Gastroesophageal sphincter (tissue), 4 donors: ENCODE measurements at places on chromosomes 5 and 9. TPM values are rescaled to one million over a fixed set of nuclear protein-coding genes. Genes with fewer than 3 reads are reported as not detected.
A peak's percentile ranks its signal among the peaks of the same experiment; 100 is the strongest.

N4BP3 gene
- 4.8 TPM for total RNA-seq

ZNF454 gene
- 1.3 TPM for total RNA-seq

DNA sequence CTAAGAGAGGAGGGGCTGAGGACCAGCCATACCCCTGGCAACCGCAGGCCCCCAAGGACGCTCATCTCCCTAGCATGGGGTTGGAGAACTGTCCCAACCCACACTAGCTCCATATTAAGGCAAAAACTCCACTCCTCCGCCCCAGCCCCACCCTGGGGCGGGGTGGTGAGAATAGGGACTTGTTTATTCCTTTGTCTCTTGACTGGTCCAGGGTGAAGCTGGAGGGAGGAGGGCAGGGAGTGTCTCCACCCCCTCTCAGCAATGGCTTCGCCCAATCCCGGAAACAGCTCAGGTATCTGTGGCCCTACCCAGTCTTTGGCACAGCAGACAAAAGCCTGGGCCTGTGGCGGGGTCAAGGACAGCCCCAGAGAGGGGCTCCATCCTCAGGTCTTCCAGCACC, 16.9 kb downstream of the PRRX2 start:
- no peak for ATAC-seq

DNA sequence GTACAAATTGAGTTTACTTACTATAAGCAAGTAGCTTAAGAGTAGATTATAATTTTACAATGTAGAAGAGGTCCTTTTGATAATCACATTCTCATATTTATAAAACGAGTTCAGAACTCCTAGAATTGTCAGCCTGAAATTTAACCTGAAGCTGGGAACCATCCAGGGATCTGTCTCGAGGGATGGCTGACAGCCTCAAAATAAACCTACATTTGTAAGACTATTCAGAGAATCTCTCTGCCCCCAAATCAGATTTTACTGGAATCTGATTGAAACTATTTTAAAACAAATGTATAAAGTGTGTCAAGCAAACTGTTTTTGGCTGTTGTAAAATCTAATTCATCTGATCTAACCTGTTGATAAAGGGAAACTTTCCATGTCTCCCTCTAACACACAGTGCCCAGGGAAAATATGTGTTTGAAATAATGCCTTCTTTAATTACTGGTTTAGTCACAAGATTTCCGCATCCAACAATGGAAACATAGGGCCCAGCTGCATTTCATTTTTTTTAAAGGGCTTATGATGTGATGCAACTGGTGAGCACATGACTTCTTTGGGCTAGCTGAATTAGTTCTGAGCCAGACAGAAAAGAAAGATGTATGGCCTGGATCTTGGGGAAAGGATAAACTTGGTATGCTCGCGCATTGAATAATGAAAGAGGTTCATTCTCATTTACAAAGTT, 30.3 kb downstream of the SLC25A46 start:
- peak; percentile 39 for ATAC-seq

LPCAT1 gene
- 25.8 TPM for total RNA-seq

FCHSD1 gene
- total RNA-seq, result 8.2 TPM

DNA sequence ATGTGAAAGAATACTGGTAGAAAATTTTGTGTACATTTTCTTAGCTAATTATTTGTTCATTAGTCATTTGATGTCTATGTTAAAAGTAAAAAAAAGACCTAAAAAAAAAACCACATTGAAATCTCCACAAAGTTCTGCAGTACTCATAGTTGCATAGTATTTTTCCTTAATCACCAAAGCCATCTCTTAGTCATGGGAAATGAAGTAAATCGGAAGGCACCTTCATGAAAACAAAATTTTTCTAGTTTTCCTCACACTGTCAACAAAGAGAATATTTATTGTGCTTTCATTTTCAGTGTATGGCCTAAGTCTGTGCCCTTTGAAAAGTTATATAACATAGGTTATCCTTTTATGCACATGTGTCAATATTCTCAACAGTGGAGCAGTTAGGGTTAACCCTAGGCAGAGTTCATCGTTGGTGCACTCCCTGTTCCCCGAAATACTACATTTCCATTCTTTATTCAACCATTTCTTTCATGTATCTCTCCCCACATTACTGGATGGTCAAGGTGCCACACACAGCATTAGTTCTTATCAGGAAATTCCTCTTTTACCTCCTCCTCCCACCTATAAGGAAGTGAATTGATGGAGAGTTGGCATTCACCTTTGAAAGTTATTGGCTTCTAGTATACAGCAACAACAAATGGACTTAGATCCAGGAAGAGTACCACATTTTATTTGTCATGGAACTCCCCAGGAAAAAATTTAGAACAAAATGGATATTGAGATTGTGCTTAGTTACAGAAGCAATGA, 93.1 kb downstream of the NUDT12 start:
- ATAC-seq, result no peak

SAXO1 gene
- total RNA-seq, result not detected

NSMF gene
- total RNA-seq, result 38.1 TPM

DNA sequence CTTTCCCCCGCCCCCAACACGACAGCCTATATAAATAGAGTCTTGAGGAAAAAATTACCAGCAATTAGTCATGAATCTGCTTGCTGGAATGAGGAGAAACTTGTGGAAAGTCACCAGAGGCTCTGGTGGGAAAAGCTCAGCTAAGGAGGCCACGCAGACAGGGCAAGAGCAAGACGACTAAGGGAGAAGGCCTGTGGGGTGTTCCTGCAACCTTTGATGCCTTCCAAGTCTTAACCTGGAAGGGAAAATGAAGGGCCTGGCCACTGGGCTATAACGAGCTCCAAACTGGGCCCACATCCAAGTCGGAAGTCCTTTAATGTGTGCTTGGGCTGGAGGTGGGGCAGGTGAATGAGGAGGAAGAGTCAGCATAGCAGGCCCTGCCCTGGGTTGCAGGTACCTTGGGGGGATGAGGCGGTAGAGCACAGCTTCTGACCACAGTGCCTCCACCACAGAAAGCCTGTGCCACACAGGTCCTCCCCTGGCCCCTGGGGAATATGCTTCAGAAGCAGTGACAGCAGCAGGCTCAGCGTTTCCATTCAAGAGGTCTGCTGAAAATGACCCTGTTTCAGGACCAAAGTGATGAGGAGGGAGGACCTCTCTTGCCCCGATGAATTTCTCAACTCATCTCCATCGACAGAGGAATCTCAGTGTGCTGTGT, 92.8 kb upstream of the LRRTM2 start:
- no peak for ATAC-seq

- ATAC-seq, result no peak
These were observed 778.3 kb downstream of the PRELID2 start for GRCh38 chr5:145056800-145057199.

- ATAC-seq, result no peak
These were observed 55.8 kb upstream of the CPEB4 start for GRCh38 chr5:173832386-173832785.

DNA sequence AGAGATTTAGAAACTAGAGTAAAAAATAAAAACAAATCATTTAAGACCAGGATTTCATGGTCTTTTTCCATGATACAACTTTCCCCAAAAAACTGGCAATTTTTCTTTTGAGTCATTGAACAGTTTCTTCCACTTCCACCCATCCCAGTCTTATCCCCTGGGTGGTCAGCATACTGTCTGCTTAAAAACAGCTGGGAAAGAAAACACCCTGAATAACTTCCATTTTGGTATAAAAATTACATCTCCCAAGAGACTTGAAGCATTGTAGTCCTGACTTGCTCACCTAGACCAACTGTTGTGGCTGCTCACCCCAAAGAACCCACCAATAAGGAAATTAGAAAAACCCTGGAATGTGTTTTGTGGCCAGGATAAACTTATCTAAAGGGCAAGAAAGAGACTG, 731.3 kb downstream of the NR2F1-AS1 start:
- ATAC-seq, result no peak

GABRA6 gene
- not detected for total RNA-seq

- no peak for ATAC-seq
These were observed 286.5 kb downstream of the MAST4 start for GRCh38 chr5:66882606-66883227.

DNA sequence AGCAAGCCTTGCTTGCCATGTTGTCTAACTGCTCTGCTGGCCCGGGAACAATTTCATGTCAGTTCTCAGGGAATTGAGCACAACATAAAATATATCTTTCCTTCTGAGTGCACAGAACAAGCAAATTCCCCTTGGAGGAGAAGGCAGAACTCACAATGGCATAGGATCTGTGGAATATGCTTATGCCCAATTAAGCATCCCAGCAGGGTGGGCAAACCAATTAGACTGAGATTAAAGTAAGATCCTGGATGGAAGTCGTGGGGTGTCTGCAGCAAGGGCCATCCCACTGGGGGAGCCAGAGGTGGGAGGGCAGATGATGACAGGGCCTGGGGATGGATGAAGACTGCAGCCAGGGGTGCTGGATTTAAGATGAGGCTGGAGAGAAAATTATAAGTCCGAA, 114.1 kb downstream of the BRINP1 start:
- ATAC-seq, result no peak

DMRTA1 gene
- 4.6 TPM for total RNA-seq

DNA sequence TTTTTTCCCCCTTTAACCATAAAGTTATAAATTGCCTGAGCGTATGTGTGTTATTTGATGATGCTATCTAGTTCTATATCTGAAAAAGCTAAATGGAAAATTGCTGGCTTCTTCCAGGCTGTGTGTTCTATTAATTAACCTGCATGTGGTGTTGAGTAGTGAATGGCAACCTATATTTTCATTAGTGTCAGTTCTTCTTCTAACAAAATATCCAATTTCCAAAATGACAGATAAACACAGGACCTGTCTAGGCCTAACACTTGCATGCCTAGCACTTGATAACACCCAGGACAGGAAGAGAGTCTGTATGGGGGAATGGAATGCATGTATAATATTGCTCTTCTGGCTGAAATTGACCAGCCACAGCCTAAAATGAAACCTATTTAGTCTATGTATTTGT, 91.7 kb downstream of the CD180 start:
- ATAC-seq, result no peak

DNA sequence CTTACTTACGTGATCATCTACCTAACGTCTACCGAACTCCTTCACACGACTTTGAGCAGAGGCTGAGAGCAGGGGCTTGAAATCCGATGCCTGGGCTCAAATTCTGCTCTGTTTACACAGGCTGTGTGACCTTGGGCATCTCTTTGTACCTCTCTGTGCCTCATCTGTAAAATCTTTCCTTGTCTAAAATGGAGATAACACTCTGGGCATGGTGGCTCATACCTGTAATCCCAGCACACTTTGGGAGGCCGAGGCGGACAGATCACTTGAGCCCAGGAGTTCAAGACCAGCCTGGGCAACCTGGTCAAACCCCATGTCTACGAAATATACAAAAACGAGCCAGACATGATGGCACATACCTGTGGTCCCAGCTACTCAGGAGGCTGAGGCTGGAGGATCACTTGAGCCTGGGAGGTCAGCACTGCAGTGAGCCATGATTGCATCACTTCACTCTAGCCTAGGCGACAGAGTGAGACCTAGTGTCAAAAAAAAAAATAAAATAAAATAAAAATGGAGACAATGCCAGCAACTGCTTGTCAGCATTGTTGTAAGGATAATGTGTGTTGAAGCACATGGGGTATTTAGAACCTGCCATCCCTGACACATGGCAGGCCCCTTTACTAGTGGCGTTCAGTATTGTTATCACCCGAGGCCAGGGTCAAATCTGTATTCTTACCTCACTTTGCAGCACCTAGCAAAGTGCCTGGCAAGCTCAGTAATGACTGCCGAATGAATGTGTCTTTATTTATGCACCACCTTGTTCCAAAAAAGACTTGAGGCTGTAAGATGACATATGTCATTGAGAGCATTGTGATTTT, 32.6 kb upstream of the CRB2 start:
- ATAC-seq, result no peak

RASGEF1C gene
- 8.4 TPM for total RNA-seq

- ATAC-seq, result no peak
These were observed 114.3 kb downstream of the MVB12B start for GRCh38 chr9:126440940-126441339.

DNA sequence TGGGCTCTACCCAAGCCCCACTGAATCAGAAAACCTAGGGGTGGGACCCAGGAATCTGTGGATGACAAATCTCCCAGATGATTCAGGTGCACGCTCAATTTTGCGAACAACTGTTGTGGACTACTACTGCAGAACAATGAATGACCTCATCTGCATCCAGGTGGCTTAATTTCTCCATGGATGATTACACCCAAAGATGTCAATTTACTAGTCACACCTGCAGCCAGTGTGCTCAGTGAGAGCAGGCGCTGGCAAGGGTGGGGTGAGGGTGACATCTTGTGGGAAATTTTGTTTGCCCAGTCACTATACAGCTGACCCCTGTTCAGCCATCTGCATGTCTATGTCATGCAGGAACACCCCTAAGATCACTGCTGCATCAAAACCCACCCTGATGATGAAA, 118.2 kb downstream of the ENTREP1 start:
- ATAC-seq, result no peak

CSF1R gene
- 58.0 TPM for total RNA-seq

- ATAC-seq, result no peak
These were observed 92.3 kb downstream of the RPS23 start for GRCh38 chr5:82185851-82186250.

DNA sequence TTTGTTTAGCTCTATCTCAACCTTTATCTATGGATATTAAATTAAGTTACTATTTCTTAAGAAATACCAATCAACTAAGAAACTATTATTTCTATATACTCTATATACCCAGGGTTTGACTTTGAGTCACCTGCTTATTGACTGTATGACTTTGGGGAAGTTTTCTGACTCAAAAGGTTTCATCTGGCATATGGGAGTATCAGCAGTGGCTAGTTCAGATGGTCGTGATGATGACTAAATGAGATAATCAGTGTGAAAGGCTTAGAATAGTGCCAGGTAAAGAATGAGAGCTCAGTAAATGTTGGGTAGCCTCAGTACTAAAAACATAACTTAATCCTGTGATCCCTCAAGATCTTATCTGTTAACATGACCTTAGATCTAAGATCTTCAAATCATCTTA, 179.7 kb upstream of the ISL1 start:
- no peak for ATAC-seq

TRPM6 gene
- 0.64 TPM for total RNA-seq

DNA sequence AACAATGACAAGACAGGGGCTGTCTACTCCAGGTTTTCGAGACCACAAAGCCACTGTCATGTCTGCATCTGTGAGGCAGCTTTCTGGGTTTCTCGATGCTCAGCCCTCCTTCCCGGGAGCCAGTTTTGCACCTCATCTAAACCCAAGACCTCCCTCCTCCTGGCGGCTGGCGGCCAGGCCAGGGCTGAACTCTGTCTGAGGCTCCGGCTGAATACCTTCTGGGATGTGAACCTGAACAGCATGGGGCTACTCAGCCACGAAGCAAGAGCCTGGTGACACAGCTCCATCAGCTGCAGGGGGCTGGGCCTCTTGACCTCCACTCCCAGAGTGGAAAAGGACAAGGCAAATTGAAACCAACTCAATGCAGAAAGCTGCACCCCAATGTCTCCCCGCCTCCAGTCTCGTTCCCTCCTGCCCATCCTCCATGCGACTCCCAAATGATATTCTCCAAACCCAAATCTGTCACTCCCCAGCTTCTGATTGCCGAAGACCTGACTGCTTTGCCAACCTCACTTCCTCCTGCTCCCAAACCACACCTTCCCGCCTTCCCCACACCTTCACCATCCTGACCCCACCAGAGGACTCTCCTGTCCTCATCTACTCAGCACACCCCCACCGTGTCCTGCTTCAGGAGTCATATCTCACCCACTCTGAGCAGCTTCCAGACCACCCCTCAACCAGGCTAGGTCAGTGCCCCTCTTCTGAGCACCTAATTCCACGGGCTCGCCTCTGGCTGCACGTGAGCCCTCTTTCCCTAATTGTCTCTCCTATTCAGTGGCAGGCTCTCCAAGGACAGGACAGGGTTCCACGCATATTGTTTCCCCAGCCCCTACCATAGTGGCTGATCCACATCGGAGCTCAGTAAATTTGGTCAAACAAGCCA, 4.5 kb downstream of the ANKS6 start:
- no peak for ATAC-seq
